Glomerular endothelial cell (primary cell): ENCODE measurements at places on chromosomes 1 and 21. TPM values are rescaled to one million over a fixed set of nuclear protein-coding genes. Genes with fewer than 3 reads are reported as not detected.

GRCh38 chr1:248805876-248806275 lies 19.8 kb downstream of the SH3BP5L start:
- DNase-seq: no peak

GRCh38 chr1:157399343-157399983 lies 152.9 kb downstream of the FCRL5 start:
- DNase-seq: no peak

DNA sequence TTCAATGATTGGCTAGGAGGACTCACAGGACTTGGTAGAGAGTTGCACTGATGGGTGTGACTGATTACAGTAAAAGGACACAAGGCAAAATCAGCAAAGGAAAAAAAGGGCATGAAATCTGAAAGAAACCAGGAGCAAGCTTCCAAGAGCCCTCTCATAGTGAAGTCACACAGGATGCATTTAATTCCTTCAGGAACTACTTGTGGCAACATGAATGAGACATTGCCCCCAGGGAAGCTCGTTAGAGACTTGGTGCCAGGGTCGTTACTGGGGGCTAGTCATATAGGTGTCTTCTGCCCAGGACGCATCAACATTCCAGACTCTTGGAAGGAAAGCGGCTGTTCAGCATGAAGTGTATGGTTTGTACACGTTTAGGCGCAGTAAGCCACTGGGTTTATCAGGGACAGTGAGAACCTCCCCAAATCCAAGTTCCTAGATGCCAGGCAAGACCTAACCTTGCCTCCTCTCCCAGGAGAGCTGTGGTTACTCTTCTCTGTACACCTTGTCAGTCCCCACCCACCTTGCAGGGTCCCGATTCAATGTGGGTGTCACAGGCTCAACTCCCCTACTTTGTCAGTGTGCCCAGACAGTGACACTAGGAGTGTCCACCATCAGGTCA lies 26.0 kb upstream of the C2CD2 start:
- no peak for DNase-seq

Gene CELSR2
- total RNA-seq: 4.3 and 5.1 TPM in 2 replicates

GRCh38 chr1:11951901-11952300 lies 17.4 kb downstream of the PLOD1 start:
- no peak for DNase-seq

DNA sequence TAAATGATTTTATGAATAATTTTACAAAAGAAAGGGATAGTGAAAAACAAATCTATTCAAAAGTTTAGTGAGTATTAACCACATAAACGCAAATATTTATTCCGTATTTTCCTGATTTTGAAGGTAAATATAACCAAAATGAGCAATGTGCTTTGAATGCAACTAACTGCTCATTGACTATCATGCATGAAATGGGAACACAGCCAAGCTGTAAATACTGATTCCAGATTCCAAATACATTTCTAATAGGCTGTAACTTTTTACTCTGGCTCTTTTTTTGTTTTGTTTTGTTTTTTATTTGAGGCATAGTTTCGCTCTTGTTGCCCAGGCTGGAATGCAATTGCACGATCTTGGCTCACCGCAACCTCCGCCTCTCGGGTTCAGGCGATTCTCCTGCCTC lies 41.8 kb downstream of the SELENOF start:
- DNase-seq: no peak

DNA sequence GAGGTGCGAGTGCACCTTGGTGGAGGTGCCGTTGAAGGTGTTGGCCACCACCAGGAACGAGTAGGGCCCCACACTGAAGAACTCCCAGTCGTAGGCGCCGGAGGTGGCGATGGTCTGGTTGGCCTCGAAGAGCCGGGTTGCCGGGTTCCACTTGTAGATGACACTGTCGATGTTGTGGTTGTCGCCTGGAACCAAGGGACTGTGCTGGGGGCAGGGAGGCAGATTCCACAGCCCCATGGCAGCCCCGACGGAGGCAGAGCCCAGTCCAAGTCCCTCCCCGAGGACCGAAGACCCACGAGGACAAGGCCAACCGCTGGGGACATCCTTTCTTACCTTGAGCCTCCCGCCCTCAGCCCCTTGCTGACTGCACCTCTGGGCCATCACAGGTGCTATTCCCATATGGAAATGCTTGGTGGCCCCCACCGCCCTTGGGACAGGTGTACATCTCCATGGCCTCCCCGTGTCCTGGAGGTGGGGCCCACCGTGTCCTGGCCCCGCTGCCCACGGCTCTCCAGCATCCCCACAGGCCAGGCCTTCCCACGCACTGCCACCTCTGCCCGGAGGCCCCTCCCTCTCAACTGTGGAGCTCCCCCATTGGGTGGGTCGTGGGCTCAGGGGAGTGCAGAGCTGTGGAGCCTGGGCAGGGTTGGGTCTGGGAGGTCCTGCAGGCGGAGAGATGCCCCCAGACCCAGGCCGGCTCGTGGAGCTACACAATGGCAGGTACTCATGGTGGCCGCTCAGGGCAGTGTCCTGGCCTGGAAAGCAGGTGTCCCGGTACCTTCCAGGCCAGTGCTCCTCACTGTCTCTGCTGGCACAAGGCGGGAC lies 17.9 kb downstream of the KRTAP10-1 start:
- no peak for DNase-seq

DNA sequence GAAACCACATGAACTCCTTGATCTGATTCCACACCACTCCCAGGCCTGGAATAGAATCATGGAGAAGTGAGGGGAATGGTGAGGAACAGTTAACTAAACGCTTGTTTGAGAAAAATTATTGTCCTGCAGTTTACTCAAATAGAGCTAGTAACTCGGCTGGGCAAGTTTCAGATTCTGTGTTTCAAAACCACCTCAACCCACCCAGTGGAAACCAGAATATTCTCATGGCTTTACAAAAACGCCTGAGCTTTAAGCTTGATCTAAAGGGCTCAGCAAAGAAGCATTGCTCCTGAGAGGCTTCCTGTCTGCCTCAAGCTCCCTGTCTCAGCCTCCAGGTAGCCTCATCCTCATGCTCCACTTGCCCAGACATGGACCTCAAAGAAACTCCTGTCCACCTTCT lies 16.6 kb downstream of the TCHHL1 start:
- no peak for DNase-seq

Gene KIF14
- total RNA-seq: 2.8 and 3.6 TPM in 2 replicates

Gene LCE1B
- total RNA-seq: not detected in 2 replicates

DNA sequence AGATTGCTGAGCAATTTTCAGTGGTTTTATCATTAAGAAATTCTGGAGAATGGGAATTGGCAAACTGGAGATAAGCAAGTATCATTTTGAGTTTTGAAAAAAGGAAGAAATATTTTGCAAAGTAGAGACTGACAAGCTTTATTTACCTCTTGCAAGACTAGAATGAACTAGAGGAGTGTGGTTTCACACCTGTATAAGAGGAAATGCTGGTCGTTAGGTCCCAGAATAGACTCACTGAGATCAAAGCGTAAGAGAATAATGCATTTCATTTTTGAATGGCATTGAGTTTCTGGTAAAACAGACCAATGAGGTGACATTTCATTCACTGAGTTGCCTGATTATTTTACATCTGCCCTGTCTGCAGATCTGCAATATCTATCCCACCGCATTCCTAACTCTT lies 308.1 kb downstream of the ADGRL2 start:
- no peak for DNase-seq

GRCh38 chr21:28066596-28067387 lies 925.9 kb downstream of the LTN1 start:
- DNase-seq: no peak

DNA sequence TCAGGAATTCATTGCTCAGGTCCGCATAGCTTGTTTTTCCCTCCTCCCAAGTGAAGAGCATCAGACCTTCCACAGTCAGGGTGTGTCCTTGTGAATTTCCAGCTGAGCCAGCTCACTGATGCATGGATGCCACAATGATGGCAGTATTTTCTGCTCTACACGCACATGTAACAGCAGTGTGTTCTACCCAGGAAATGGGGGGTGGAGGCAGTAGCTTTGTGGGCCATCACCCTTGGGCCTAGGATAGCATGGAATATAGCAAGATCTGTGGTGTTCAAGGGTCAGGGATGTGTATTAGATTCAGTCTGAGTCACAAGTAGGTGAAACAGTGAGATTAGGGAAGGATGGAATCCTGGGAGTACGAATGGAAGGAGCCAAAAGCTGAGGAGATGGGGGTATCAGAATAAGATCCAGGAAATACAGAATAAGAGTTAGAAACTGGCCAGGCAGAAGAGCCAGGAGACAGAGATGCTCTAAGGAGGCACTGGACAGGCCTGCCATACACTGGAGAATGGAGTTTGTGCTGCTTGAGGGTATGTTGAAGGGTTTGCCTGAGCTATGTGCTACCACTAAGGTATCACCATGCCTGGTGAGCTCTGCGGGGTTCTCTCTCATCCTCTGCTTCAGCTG lies 90.6 kb upstream of the CNIH3 start:
- DNase-seq: no peak

GRCh38 chr1:35715568-35716002 lies 3.1 kb downstream of the C1orf216 start:
- DNase-seq: no peak

DNA sequence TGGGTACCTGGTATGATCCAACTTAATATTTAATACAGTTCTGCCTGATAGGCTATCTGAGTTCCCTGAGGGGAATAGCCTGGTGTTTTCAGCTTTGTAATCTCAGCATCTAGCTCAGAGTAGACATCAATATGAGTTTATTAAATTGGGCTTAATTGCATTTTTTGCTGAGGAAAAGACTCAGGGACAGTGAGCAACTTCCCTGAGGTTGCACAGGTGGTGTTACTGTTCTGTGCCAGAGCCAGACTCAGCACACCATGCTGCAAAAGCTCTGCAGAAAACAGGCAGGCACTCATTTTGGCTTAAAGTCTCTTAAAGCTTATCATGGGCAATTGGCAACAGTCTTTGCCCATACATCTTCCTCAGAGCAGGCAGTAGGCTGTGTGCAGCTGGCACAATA lies 90.5 kb upstream of the JUN start:
- no peak for DNase-seq

- DNase-seq: no peak
Observed at GRCh38 chr21:45055861-45056260, 18.5 kb upstream of the ADARB1 start.

- no peak for DNase-seq
Observed at GRCh38 chr1:165395478-165395877, 39.0 kb upstream of the LMX1A start.

DNA sequence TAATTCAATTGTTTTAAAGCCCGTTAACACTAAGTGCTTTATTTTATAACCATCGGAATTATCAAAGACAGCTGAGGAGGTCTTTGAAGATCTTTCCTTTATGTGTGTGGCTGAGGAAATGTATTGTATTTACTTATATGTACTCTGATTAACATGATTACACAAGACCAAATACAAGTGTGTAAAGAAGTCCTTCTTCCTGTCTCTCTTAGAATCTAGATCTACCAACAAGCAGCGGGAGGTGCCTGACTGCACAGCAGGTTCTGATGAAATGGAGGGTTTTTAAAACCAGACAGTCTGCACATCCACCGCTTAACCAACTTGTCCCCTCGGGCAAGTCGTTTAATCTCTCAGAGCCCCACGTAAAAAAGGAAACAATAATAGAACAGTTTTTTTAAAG lies 240.5 kb upstream of the MAP1LC3C start:
- no peak for DNase-seq

Gene AQP10
- not detected in 2 replicates for total RNA-seq

DNA sequence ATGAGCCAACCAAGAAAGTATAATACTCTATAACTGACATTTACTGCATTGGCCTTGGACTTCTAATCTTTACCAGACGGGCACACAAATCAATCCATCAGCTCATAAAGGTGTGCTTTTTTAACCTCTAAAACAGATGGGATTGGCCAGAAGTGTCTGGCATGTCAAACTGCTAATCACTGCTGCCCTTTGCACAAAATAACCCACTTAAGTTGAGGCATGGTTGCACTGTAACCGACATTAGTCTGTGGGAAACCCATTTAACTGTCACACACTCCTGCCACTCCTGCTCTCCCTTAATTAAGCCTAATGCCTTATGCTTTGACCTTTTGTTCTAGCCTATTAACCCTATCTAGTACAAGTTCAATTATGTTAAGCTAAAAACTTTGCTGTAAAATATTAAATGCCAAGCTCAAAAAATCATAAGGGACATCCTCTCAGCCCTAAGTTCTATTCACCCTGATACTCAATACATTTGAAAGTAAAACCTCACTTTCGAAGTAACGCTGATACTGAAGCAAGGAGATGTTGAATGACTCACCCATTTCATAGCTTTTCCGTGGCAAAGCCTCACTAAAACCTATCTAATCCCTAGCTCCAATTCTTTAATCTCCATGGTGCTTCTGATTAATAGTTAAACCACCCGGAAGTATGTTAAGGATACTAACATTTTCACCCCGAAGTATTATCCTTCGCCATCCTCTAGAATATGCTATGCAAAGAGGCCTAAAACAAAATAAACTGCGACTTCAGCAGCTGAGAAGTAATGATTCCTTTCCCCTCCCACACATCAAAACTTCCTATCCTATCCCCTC lies 12.9 kb downstream of the NRIP1 start:
- DNase-seq: no peak

- DNase-seq: no peak
Observed at GRCh38 chr1:76546354-76546933, 320.8 kb upstream of the ST6GALNAC5 start.

DNA sequence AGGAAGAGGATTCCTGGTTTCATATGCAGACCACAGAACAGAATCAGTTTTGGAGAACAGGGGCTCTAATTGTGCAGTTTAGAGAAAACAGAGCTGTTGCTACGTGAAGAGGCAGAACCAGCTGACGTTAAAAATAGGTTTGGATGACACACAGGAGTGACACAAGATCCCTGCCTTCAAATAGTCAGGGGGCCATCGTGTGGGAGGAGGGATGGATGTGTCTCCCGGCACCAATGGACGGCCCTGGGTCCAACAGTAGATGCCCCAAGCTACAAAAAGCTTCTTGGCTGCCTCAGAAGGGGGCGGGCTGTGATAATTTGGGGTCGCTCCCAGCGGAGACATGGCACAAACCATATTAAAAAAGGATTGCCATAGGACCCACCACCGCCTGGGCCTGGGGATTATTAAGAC lies 87.8 kb downstream of the MRPL37 start:
- no peak for DNase-seq

GRCh38 chr1:233143241-233143640 lies 152.3 kb downstream of the PCNX2 start:
- no peak for DNase-seq

Gene ZFP69
- 2.1 and 3.7 TPM in 2 replicates for total RNA-seq

DNA sequence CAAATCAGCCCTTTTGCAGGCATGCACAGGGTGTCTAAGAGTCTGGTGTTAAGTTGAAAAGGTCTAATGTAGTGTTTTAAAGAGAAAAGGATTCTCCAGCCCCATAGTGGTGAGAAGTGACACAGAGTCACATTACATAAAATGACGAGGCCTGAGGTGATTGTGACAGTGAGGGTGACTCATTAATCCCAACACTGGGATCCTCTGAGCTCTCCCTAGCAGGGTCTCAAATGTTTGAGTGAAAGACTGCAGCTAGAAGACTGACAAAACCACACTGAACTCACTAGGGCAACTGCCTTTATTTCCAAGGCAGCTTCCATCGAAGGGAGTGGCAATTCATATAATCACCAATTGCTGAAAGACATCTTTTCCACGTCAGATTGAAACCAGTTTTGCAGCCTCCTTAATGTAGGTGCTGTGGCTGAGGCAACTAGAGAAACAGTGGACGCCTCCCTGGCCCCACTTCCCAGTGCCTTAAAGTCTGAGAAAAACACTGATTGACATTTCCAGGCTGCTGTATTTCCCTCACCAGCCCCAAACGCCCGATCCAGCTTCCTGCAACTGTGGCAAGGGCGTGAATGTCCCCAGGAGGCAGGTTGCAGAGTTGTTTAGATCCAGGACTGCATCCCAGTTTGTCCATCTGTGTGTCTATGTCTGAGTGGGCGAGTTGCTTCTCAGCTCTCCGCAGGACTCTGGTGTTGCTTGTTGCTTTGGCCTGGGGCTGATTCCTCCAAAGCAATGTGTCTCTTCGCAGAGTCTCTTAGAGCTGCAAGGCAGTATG lies 81.4 kb downstream of the RUNX1 start:
- no peak for DNase-seq

GRCh38 chr21:32022146-32022545 lies 149.3 kb downstream of the HUNK start:
- DNase-seq: no peak
